ENCODE measurements at places on chromosomes 5 and 9.

DNA sequence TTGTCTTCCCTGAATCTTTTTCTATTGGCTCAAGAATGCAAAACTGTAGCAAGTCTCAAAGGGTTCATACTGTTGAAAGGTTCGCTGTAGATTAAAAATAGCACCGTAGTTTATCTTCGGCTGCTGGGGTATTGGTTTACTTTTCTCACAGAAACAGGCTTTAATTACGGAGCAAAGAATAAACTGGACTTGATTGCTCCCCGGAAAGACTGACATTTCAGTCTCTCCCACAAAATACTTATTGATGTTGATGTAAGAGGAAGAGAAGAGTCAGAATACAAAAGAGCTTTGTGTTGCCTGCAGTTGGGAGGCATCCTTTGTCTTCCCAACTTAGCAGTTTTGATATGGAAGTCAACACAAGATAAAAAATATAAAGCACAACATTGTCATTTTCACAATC is 183.9 kb upstream of the DMAC1 start:
- DNase-seq, result peak; percentile 11

DNA sequence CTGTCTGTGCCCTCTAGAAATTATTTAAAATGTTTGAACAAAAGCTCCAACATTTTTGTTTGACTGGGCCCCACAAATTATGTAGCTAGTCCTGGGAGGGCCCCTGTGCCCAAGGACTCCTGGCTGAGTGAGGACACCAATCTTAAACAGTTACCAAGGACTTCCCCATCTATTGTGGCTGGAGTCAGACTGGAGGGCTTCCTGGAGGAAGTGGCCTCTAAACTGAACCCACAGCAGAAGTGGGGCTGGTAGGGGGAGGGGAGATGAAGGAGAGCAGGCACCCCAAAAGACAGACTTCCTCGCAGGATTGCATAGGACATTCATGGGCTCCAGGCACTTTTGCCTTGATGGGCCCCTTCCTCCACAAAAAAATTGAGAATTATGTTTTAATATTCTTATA is 8.1 kb downstream of the ADAMTS13 start:
- no peak for DNase-seq

GRCh38 chr9:126805554-126806262 is 868 bp downstream of the ZBTB43 start:
- DNase-seq, result peak; percentile 1

DNA sequence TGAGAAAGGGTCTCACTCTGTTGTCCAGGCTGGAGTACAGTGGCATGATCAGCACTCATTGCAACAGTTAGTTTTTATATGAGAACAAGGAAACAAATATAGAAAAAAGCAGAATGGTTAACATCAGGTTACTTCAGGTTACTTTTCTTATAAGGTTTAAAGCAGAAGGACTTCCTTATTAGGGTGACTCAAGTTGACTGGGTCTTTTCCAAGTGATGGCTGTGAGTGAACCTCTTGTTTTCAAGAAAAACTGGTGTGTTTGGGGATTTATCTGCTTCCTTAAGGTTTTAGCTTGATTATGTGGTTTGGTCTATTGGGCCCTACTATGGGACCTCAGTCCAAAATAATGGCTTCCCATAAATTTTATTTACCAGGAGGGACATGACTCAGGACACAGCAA is 99.2 kb downstream of the ARRDC3 start:
- DNase-seq, result no peak

DNA sequence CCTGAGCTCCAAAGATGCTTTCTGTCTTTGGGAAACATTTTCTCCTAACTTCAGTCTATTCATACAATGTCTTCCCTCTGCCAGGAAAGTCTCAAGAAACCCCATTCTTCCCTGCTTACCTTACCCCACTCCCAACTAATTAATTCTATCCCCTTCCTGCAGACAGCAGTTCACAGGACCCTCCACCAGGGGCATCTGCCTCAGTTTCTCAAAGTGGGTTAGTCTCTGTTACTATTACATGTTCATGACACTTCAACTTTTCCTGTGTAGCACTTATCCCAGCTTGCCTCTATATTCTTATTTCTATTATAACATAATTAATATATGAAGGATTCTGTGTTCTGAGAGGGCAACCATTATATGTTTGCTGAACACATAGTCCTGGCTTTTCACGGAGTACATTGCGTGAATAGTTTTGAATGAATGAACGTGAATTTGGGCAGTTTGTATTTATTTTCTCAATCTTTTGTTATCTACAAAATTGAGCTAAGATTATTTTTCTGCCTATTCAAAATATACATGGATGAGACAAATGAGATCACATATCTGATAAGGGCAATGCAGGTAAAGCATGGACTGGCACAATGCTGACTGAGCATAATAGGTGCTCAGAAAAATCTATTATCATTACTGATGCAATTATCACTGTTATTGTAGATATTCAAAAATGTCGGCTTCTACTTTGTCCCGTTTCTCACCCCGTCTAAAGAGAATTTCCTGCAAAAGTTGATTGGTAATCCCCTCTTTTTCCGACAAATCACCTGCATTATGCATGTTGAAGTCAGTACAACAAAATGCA is 341.1 kb downstream of the BRINP1 start:
- no peak for DNase-seq
